ENCODE measurements at places on chromosomes 7 and 10.

DNA sequence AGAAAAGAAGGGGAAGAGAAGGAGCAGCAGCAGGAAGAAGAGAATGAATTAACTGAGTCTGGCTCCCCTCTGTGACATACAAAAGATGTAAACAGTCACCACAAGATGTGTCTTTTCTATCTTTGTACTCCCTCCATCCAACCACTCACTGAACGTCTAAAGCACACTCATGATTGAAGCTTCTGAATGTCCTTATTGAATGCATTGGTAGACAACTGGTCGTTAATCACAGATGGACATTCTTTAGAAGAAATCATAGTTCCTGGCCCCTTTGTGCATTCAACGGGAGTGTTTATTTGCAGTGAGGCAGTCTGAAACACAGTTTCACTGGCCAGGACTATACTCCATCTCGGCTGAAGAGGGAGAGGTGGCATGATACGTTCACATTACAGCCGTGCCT, 206.3 kb upstream of the KMT2E start:
- DNase-seq, result no peak

DNA sequence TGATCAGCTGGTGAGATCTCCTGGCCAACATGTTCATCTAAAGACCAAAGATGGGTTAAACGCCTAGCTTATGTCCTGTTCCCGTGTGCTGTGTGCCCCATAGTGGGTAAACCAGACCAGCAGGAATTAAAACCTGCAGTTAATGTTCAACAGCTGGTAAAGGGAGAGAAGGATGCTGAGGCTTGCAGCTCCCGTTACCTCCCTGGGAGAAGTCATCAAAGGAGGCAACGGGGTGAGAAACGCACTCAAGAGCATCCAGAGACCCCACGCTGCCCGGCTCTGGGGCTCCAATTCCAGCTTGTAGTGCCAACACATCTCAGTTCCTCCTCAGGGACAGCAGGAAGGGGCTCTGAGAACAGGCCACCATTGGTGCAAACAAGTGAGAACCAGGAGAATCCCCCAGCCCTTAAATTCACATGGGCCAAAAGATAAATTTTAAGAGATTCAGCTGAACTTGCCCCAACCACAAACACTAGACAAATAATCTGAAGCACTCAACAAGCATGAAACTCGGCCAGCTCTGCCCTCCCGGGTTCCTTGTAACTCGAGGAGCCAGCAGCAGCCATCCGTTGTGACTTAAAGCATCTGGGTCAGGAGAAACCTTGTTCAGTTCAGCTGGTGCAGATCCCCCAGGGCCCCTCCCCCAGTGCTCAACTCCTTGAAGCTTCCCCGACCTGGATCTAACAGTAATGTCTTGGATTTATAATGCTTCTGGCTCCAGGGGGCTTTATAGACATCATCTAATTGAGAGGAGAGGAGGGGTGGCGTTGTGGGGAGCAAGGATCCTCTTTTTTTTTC, 29.4 kb downstream of the FAM241B start:
- DNase-seq, result no peak

DNA sequence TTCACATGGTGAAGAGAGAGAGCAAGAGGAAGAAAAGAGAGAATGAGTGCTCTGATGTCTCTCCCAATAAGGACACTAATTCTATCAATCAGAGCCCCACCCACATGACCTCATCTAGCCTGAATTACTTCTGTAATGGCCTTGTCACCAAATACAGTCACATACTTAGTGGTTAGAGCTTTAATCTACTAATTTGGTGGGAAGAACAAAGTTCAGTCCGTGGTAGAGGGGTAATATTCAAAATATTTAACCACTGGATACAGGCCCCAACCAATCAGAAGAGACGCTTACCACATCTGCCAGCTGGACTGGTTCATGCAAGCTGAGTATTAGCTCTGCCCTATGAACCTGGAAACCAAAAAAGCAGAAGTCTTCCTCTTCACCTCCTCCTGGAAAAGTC, 336.3 kb upstream of the NFE2L3 start:
- DNase-seq, result no peak

GRCh38 chr10:84825330-84825729, 496.9 kb downstream of the CCSER2 start:
- no peak for DNase-seq

DNA sequence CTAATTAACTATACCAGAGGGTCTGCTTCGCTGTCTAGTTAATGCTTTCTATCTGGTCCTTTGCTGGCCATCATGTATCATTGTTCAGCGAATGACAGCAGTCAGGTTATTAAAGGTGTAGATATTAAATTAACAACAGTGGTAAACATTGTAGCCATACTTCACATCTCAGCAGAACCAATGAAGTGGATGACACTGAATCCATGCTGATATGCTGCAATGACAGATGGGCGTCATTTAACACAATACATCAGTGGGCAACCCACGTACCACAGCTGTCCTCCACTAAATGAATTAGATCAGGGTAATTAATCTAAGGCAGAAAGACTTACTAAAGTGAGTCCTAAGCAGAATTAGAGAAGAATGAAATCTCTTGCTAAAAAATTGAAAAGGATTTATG, 767.2 kb downstream of the NXPH1 start:
- no peak for DNase-seq

Data from stimulated activated CD8-positive, alpha-beta memory T cell treated with anti-CD3 and anti-CD28 coated beads, Interleukin-12 subunit alpha, Interleukin-12 subunit beta, amount 100 ng/mL, for 1 hour (primary cell).